ENCODE measurements at places on chromosomes 1 and 21.

DNA sequence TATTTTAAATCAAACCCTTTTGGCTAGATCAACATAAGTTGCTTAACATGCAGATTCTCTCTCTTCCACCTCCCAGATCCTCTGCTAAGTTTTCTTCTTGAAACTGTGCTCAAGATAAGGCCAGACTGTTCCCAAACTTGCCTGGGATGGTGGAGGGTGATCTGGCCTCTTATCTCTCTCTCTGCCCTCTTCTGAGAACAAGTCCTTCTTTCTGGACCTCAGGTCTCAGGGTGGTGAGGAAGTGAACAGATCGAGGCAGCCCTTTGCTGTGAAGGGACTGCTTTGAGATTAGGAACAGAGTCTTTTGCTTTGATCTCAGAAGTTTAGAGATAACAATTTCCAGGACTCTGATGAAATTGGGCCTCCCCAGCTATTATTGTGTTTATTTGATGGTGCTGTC is 70.7 kb downstream of the HUNK start:
- no peak for DNase-seq

GRCh38 chr1:220462752-220463151 is 65.2 kb upstream of the MARK1 start:
- no peak for DNase-seq

GRCh38 chr1:60615666-60616065 is 466.7 kb upstream of the NFIA start:
- no peak for DNase-seq

GRCh38 chr1:91559838-91560565 is 59.4 kb downstream of the CDC7 start:
- DNase-seq, result no peak

DNA sequence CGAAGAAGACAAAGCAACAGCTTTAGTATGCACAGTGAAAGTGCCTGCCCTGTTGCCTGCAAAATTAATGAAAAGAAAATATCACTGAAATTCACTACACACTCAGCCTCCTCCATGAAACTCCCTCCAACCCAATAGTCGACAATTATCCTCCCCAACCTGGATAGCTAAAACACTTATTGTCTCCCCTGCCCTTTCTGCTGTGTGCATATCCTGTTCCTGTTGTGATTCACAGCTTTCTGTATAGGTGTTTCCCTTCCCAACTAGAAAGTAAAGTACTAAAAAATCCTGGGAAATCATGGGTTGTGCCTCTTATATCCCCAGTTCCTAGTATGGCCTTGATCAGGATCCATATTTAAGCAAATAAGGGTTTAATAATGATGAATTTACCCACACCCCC is 412.1 kb downstream of the LTN1 start:
- DNase-seq, result no peak

All from right kidney (tissue), 9 donors.